ENCODE measurements at places on chromosomes 2 and 18.

DNA sequence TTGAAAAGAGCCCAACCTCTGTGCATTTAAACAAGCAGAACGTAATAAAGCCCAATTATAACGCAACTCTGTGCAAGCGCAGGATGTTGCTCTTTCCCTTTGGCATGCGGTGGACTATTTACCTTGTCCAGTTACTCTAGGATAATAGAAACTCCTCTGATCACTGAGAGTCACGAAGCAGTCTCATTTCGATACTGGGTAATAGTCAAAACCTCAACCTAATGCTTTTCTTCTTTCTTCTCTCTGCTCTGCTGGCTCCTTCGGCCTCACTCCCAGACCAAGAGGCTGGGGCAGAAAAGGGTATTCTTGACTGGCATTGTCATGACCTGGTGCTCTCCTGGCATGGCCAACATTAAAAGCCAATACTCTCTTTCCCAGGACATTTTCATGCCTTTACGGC, 89.7 kb upstream of the GCFC2 start:
- DNase-seq, result no peak

DNA sequence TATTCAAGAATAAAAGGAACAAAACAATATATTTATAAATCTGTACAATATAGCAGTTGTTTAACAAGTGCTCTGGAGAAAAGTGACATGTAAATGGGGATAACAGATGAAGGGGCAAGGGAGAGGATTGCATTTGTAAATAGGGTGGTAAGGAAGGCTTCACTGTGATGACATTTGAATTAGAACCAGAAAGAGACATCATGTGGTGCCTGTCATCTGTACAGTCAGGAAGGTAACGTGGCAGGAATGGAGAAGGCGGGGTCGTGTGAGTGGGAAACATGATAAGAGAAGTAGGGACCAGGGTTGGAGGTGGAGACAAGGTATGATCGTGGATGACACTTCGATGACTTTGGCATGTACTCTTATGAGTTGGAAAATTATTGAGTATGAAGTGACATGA, 1393.6 kb upstream of the NXPH2 start:
- no peak for DNase-seq

DNA sequence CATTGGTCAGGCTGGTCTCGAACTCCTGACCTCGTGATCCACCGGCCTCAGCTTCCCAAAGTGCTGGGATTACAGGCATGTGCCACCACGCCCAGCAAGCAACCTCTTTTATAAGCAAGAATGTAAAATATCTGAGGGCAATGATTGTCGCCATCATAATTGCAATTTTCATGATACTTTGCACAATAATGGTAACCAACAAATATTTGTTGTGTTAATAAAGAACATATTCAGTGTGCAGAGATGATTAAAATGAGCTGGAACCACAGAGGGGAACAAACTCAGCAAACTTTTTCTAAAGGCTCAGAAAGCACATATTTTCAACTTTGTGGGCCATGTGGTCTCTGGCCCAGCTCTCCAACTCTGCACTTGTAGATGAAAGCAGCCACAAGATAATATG, 115.2 kb upstream of the SIX2 start:
- no peak for DNase-seq

DNA sequence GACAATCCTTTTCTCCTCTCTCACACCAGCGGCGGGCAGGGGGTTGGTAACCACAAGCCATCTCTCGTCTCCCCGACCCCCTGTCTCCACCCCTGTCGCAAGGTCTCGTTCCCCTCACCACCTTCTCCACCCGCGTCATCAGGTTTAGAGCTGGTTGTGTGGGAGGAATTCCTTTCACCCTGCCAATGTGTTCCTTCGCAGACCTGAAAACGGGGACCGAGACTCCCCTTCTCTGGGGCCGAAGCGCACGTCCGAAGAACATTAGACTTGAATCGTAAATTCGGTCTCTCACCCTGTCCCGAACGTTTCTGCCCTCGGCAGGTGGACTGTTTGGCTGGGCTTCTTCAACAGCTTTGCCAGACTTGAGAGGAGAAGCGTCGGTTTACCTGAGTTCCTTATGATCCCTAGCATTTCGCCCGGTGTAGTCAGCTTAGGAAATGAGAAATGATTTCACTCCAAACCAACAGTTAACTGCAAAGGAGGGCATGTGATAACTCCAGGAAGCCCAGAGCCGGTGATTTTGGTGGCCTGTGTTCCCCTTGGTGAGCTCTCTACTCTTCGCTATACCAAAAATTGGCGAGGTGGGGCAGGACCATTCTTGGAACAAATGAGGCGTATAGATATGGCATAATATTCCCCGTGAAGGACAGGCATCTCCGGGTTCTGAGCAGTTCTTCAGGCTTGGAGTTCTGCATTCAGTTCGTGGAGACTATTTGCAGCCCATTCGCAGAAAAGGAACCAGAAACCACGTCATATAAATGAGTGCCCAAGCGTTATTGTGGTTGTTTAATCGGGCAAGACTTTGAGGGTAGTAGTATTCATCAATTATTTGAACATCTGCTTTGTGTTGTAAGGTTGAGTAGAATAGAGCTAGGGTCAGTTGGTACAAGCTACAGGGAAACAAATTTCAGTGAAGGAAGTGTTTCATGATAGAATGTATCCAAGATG, 694 bp downstream of the CFAP36 start:
- DNase-seq, result no peak

GRCh38 chr2:166365803-166366420, 9.8 kb downstream of the SCN9A start:
- DNase-seq, result no peak

DNA sequence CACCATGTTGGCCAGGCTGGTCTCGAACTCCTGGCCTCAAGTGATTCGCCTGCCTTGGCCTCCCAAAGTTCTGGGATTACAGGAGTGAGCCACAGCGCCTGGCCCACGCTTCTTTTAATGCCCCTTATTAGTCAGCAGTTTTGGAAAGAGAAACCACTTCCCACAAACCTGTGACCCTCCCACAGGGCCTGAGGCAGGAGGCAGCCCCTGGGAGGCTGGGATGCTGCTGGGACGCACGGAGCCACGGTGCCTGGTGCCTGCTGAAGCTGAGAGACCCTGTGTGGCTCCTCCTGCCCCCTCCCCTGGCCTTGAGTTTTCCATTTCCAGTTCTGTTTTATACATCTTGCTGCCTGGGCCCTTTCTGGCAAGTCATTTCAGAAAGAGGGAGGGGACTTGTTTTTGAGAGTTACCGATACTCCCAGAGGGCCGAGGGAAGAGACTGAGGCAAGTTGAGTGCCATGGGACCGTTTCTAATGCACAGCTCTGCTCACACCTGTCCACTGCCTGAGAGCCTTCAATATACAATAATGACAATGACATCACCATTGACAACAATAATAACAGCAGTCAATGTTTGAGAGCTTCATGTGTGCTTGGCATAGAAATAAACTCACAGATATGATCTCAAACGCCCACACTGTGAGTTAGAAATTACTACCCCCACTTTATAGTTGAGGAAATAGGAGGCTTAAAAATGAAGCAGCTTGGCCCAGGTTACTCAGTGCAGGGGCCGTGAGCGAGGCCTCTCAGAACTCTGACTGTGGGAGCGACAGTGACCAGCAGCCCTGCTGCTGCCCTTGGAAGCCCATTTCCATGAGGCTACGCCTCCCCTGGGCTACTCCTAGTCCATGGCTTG, 78.1 kb upstream of the YWHAQ start:
- DNase-seq, result no peak

DNA sequence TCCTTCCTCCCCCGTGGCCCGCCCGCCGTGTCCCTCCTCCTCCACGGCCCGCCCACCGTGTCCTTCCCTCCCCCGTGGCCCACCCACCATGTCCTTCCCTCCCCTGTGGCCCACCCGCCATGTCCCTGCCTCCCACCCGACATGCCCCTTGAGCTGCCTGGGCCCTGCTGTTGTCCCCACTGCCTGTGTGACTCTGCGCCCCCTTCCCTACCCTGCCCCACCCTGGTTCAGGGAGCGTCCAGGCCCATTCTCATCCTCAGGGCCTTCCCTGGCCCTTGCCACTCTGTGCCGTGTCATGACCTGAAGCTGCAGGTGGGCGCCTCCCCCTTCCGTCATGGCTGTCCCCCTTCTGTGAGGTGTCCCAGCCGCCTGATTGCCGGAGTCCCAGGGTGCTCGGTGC, 20.7 kb downstream of the D2HGDH start:
- no peak for DNase-seq

DNA sequence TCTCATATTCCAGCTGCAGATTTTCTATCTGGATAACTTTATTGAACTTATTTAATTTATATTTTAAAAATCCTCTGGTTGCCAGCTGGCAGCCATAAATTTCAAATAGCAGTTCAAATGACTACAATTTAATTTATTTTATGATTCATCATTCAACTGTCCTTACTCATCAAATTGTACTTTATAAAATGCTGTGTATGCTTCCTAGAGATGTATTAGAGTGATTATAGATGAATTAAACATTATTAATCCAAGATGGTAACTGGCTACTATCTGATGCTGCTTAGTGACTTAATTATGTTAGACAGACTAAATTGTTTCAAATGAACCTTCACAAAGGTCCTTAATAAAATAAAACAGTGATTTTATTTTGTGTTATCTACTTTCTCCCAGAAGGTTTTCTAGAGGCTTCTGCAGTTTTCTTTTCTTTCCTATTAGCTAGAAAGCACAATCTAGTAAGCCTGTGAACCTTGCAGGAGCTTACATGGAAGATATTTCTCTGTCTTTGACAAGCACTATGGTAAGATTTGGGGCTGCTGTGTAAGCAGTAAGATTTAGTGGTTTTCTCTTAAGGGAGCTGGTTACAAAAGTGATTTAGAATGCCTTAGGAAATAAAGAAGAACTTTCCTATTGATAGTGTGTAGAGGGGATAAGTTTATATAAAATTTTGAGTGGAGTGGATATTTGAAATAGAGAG, 322.3 kb downstream of the FSIP2 start:
- no peak for DNase-seq

DNA sequence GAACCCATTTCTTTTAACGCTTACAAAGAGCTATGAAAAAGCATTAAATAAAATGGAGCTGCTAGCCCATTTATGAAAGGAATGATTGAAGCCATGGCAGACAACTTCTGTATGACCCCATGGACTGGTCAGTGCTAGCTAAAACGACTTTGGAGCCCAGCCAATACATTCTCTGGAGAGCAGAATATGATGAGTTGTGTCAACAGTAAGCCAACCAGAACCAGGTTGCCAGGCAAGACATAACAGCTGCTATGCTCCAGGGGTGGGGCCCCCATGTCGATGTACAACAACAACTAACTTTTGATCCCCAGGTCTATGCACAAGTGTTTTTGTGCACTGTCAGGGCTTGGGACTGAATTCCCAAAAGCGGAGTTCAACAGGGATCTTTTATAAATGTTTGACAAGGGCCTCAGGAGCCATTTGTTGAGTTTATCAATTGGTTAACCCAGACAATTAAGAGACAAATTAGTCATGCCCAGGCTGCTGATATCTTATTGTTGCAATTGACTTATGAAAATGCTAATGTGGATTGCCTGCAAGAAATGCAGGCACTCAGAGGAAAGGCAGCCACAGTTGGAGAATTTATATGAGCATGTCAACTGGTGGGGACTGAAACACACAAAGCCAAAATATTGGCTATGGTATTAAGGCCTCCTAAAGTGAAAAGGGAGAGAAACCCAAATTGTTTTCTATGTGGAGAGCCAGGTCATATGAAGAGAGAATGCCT, 64.6 kb upstream of the MYO3B start:
- no peak for DNase-seq

GRCh38 chr2:108565778-108566375, 31.6 kb downstream of the LIMS1 start:
- DNase-seq, result no peak

DNA sequence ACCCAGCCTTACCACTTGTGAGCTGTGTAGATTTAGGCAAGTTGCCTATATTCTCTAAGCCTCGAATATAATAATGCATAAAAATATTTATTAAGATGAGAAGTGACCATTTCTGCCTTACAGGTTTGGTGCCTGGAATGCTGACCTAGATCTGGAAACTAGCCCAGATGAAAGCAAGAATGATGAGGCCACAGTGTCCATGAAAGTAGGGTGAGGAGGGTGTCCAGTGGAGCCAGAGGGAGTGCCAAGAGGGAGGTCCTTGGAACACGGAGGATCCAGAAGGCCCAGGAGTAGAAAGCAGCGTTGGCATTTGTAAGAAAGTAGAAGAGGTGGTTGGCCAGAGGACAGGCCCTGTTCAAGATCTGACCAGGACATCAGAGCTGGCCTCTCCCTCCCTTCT, 334.3 kb downstream of the CELF4 start:
- DNase-seq, result no peak

GRCh38 chr2:348361-348916, 60.5 kb upstream of the ALKAL2 start:
- DNase-seq, result no peak

DNA sequence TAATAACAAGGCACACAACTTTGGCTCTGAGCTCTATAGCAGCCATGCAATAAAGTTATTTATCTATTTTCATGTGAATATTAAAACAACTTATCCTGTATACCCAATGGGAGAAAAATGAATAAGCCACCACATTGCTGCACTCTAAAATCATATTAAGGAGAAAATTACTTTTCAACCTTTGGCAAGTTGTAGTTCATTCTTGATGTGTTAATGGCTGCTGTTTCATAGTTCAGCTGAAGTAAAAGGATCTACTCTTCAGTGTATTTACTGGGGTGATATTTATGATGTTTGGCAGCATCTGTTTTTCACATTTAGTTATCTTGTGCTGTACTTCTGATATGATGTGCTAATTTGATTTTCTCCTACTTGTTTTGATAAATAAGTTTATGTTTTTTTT, 71.8 kb downstream of the TMEFF2 start:
- no peak for DNase-seq

GRCh38 chr18:12023375-12023774, 42.1 kb downstream of the IMPA2 start:
- no peak for DNase-seq

GRCh38 chr2:191970867-191971266, 124.0 kb upstream of the CAVIN2 start:
- no peak for DNase-seq

- DNase-seq, result no peak
These were observed 4.1 kb upstream of the RAD51AP2 start for GRCh38 chr2:17522303-17522702.

DNA sequence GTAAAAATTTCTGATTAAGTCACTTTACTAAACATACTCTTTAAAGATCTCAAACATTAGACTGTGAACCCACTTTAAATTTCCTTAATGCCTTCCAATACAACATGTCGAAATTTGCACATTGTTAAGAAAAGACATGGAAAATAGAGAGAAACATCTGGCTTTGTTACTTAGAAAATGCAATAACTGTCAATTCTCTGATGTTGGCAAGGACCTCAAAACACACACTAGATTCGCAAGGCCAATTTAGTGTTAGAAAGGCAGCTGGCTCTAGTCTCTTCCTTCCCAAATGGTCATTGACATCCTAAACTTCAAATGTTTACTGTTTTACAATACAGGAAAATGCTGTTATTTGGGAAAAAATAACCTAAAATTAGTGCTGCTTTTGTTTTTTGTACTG, 110.6 kb downstream of the UPP2 start:
- DNase-seq, result no peak

DNA sequence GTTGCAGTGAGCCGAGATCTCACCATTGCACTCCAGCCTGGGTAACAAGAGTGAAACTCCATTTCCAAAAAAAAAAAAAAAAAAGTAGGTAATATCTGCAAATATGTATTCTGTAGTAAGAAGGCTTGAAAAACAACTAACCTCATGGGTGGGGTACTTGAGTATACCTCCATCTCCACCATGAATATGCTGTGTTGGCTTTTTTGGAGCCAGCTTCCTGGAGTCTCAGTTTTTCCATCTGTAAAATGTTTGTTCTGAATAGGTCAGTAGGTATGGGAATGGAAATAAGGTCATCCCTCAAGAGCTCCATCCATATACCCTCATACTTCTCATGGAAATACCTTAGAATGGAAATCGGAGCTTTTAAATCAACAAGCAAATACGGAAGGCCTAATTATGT, 430.0 kb upstream of the FAM98A start:
- DNase-seq, result no peak
